ENCODE measurements at places on chromosomes 2 and 18.
A peak's percentile ranks its signal among the peaks of the same experiment; 100 is the strongest.

DNA sequence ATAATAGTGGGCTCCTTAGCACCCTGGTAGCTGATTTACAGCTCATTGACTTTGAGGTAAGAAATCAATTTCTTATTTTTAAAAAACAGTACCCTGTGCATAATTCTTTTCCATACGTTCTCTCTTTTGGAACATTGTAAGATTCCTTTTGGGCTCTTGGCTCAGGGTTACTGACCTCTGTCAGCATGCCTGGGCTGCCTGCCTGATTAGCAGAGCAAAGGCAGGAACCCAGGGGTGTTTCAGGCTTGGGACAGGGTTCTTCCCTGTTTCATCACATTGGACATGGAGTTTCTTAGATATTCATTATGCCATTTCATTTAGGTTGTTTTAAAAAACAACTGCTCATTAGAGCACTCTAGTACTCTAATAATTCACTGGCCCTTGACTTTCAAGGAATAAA, 73.8 kb upstream of the ITM2C start:
- no peak for DNase-seq

GRCh38 chr2:172484253-172484652, 56.9 kb downstream of the ITGA6 start:
- peak; percentile 49 for DNase-seq

DNA sequence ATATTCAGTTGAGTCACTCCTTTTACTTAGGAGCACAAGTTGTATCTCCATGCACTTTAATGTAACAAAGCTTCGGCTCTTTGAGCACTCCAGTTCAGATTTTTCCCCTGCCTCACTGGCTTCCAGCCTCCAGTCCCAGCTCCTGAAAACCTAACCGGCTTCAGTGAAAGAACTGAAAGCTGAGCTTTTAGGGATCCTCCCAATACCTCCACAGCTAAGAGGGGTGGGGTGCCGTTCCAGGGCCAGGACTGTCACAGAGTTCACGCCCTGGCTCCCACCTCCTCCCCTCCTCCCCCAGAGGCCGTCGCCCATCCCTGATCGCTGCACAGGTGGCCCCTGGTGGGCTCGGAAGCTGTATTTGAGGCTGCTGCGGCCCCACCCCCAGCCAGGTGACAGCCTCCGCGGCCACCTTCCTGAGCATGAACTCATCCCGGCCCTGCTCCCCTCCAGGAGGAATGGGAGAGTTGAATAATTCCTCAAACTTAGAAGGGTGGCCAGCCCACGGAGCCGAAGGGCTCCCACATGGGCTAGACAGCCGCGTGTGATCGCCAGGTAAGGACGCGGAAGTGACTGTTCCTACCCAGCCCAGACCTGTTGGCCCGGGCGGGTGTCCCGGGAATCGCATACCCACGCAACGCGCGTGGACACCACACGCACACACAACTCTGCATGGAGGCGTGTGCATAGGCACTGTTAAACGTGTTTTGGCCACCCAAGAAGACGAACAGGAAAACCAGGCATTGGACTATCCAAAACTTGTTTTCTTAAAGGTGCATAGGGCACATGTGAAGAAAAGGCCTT, 1.8 kb downstream of the MYO5B start:
- DNase-seq: no peak

DNA sequence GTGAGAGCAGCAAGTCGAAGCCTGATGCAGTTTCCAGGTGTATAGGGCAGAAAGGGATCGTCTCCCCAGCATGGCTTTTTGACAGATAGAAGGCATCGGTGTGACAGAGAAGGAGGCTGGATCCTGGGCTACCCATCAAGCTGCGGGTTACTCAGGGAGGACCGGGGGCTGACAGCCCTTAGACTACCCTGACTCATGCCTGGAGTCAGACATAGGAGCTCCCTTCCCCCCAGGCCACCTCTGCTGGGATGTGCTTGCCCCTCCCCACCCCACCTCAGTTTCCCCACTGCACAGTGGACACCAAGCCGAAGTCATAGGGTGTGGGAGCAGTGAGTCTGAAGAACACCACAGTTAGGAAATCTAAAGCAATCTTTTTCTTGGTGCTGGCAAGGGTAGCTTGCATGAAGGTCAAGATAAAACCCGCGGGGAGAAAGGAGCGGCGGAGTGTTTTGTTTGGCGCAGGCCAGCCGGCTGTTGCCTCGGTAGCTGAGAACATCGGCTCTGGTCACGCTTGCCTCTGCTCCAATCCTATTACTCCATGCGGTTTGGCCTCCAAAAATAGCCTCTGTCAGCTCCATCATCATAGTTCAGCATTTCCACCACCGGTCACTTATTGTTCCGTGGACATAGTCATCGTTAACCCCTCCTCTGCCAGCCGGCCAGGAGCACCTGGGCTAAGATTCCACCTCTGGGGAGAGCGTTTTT, 169.2 kb upstream of the GLI2 start:
- no peak for DNase-seq

DNA sequence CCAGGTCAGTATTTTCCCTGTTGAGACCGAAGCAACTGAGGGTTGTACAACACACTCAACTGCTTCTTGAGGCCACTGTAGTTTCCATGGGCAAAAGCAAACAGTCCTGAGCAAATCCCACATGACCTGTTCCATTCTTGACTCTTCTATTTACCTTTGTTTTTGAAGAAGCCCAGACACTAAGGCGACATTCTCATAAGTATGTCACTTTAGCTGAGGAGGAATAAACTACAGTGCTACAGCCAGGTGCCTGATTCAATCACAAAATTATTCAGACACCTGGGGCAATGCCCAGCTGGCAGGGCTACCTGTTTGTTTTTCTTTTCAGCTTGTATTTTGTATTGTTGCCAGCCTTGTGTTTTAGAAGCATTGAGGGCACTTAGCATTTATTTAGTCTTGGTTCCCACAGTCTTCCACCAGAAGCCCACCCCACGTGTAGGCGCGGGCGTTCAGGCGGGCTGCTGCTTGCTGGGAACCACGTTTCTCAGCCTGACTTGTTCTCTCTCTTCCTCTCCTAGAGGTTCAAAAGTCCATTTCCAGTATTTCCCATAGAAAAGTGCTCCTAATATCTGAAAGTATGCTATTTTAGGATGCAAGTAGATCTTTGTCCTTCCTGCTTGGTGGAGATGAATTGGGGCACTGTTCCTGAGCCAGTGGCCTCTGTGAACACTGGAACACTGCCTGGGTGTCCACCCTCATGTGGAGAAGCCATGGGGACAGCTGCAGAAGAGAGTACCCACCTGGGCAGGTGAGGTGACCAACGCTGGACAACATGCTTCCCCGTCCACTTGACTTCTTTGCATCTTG, 99.0 kb upstream of the COPS8 start:
- no peak for DNase-seq

DNA sequence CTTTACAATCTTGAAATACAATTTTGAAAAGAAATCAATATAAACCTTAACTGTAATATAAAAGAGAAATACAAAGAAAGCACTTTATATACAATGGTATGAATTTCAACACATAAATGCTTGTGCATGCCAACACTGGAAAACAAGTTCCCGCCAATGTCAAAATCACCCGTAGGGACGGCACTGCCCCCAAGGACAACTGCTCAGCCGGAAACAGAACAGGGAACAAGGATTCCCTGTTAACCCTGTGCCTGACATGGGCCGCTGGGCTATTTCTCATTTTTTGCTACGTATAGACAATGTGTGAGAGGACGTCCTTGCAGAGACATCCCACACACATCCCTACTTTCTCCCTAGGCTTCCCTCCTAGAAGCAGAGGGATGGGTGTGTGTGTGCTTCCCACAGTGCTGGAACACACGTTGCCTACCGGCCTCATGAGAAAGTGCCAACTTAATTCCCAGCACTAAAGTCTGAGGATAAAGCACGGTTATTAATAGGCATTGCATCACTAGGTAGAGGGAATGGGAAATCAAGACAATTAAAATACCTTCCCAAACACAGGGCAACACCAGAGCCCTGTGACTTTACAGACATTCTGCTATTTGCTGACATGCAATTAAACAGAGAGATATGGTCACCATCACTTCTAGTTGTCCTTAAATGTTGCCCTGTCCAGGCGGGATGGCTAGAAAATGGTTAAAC, 14.4 kb downstream of the AFG3L2 start:
- DNase-seq: no peak

GRCh38 chr2:157327200-157327599, 1.6 kb upstream of the ERMN start:
- DNase-seq: no peak

- no peak for DNase-seq
Observed at GRCh38 chr2:126368758-126369157, 287.2 kb upstream of the GYPC start.

Measured in ELR (cell line).